ENCODE measurements at places on chromosomes 1 and 21.

GRCh38 chr1:17520041-17520440 is 19.5 kb upstream of the ARHGEF10L start:
- DNase-seq, result no peak

- DNase-seq, result no peak
These were observed 54.4 kb downstream of the DOP1B start for GRCh38 chr21:36210779-36211659.

GRCh38 chr1:1748686-1749321 is 24.6 kb upstream of the CDK11A start:
- DNase-seq, result no peak

GRCh38 chr1:33131191-33131590 is 50.2 kb downstream of the AZIN2 start:
- DNase-seq, result no peak

DNA sequence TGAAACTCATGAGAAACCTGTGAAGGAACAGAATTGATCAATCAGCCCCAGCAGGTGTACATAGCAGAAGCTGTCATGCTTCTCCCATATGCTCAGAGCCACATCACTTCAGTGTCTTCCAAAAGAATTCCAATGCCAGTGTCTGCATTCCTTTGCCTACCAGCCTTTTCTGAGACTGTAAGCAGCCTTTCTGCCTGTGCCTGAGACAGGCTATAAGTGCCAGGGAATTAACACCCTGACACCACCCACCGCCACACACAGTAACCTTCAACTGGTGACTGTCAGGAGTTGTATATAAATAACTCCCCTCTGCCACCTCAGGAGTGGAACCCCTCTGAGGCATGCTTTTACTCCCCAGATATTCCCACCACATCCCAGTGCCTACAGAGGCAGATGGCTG is 38.1 kb upstream of the SLAMF9 start:
- DNase-seq, result no peak

Data from omental fat pad (tissue), 4 donors.